ENCODE measurements at places on chromosomes 11 and 22.

DNA sequence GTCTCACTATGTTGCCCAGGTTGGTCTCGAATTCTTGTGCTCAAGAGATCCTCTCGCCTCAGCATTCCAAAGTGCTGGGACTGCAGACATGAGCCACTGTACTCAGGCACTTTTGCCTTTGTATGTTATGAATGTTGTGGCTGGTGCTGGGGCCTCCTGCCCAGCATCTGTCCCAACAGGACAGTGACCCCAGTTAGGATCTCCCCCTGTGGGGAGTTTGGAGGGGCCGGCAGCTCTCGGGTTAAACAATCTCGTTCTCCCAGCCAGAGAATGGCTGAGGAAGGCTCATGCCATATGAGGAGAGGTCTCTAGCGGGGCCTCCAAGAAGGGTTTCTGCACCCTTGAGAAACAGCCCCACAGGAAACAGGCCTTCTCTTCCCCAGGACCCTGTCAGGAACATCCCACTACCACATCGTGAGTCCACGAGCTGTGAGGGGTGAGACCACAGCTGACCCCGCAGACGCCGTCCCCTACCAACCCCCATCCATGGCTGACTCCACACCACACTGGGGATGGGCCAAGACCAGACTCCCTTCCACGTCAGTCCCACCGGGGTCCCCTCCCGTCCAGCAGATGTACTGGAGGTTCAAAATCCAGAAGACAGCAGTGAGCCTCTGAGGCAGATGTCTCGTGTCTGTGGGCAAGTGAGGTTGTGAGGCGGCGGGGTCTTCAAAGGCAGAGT, 54.1 kb downstream of the SHANK2 start:
- DNase-seq: no peak

- no peak for DNase-seq
Measured at GRCh38 chr11:81886406-81887075, 847.1 kb downstream of the FAM181B start.

DNA sequence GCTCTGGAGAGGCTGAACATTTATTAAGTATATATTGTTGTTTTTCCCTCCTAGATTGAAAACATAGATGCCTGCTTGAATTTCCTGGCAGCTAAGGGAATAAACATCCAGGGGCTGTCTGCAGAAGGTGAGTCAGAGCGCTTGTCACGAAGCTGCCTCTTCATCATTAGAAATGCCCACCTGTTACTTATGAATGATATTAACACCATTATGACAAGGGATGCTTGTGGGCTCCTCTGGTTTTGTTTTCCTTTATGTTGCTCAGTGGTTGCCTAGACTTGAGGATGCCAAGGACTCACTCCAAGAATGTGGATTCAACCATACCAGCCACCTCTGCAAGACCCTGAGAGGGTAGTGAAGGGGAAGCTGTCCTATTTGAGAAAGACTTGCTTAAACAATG, 156.2 kb downstream of the NAV2 start:
- no peak for DNase-seq

DNA sequence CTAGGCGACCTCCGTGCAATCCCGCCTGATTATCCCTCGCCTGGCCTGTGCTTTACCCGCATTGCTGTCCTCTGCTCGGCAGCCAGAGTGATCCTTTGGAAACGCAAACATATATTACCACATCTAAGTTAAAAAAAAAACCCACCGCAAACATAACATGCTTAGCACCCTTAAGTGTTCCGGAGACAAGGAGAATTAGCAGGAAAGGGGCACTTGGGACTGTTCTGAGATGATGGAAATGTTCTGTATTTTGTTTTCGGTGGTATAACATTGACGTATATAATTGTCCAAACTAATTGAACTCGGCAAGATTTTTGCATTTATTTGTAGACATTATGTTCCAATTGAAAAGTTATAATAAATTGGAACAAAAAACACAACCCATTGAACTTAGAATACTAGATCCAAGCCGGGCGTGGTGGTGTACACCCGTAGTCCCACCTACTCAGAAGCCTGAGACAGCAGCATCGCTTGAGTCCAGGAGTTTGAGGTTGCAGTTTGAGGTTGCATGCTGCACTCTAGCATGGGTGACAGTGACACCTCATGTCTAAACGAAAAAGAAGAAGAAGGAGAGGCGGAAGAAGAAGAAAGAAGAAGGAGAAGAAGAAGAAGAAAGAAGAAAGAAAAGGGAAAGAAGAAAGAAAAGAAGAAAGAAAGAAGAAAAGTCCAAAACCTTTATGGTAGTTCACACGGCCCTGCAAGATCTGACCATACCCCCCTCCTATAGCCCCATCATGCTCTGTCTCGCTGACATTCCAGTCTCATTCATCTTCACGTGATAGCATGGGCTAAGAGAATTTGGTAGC, 604 bp upstream of the POLR3H start:
- DNase-seq: no peak

DNA sequence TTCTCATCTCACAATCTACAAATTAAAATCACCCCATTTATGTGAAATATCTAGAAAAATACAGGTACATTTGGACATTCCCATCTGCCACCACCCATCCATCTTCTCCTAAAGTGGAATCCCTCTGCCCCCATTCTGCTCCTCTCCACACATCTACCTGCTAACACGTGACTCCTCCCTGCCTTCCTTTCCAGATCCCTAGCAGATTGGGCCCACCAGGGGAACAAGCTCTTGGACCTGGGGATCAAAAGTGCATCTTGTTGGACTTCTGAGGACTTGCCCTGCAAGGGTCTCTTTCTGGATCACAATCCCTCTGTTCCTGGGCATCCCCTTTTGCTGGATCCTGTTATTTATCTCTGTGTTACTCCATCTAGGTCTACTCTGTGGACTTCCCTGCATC, 107.6 kb downstream of the ZNF280B start:
- DNase-seq: no peak

DNA sequence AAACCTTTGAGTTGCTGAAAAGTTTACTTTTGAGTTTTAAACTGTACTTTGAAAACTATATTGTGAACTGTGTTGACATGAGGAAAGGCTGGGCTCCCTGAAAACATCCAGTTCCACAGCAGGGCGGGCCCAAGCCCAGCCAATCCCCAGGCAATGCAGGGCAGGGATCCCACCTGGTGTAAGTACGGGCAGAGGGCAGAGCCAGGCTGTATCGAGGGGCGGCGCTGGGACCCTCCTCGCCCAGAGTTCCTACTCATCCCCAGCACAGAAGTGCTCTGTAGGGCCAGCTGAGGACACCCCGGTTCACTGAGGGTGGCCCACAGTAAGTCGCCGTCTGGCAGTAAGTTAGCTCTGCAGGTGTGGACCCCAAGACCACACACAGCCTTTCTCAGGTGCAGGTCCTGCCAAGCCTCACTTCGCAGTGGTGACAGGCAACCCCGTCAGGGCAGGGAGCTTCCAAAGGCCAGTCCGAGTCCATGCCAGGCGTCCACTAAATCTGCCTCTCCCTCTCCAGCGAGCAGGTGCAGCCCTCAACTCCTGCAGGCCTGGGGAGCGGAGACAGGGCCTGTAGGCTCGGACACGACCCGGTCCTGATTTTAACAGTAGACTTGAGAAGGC, 6.3 kb downstream of the RASSF7 start:
- DNase-seq: no peak

DNA sequence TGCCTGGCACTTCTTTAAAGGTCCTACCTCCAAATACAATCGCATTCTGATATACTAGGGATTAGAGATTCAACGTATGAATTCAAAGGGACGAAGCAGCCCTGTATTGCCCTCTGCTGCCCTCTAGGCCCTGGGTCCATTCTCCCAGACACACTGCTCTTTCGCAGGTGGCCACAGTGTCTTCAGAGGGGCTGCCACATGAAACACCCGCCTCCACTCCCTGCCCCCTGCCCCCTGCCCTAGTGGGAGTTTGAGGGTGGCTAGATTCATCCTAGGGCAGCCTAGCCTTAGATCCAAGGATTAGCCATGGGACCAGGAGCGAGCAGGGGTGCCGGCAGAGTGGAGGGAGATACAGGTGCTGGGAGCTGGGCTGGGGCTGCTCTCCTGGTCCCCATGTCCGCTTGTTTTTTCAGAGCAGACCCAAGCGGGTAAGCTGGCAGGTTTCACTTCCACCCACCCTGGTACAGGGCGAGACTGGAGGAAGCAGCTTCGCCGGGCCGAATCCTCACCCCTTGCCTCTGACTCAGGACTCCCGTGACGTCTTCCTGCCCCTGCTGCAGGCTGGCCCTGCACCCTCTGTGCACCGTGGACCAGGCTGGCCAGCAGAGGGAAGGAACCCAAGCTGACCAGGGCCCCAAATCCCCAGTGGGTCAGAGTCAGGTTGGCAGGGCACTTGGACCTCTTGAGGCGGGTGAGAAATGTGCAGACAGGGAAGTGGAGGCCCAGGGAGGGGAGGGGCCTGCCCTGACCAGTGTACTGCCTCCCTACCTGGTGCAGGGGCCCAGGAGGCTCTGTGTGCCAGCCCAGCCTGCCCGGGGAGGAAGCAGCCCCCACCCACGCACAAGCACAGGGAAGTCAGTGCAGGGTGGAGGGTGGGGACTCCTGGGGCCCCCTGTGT, 28.4 kb upstream of the HMOX1 start:
- no peak for DNase-seq

- no peak for DNase-seq
Measured at GRCh38 chr22:27772984-27773498, 28.5 kb downstream of the MN1 start.

Measured in cerebellar nuclear complex (tissue), 1 donor.